ENCODE measurements at places on chromosomes 2 and 18.

GRCh38 chr2:80080957-80081356, 223.6 kb downstream of the LRRTM1 start:
- no peak for DNase-seq

- DNase-seq, result no peak
Measured at GRCh38 chr18:21453511-21453901, 147.0 kb downstream of the ESCO1 start.

- no peak for DNase-seq
Measured at GRCh38 chr2:211930331-211930730, 608.3 kb downstream of the ERBB4 start.

GRCh38 chr2:144452989-144453336, 67.0 kb downstream of the ZEB2 start:
- no peak for DNase-seq

- no peak for DNase-seq
Measured at GRCh38 chr2:136251197-136251884, 133.4 kb upstream of the CXCR4 start.

GRCh38 chr2:150900913-150901312, 360.8 kb downstream of the RBM43 start:
- no peak for DNase-seq

- DNase-seq, result no peak
Measured at GRCh38 chr2:159098361-159098760, 129.9 kb downstream of the TANC1 start.

DNA sequence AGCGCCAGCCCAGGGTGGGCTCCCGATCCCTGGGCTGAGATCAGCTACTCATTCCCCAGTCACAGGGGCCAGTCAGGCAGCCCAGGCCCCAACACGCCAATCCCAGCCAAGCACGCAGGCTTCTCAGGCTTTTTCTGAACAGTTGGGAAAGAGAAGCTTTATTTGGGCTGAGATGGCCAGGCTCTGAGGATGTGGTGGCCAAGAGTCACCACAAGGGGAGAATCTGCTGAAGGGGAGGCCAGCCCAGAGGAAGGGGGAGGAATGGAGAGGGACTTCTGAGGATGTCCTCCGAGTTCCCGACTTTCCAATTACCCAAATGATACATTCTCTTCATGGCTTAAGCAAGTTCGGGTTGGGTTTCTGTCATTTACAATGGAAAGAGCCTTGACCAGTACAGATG, 2.8 kb upstream of the DIPK1C start:
- DNase-seq, result no peak

DNA sequence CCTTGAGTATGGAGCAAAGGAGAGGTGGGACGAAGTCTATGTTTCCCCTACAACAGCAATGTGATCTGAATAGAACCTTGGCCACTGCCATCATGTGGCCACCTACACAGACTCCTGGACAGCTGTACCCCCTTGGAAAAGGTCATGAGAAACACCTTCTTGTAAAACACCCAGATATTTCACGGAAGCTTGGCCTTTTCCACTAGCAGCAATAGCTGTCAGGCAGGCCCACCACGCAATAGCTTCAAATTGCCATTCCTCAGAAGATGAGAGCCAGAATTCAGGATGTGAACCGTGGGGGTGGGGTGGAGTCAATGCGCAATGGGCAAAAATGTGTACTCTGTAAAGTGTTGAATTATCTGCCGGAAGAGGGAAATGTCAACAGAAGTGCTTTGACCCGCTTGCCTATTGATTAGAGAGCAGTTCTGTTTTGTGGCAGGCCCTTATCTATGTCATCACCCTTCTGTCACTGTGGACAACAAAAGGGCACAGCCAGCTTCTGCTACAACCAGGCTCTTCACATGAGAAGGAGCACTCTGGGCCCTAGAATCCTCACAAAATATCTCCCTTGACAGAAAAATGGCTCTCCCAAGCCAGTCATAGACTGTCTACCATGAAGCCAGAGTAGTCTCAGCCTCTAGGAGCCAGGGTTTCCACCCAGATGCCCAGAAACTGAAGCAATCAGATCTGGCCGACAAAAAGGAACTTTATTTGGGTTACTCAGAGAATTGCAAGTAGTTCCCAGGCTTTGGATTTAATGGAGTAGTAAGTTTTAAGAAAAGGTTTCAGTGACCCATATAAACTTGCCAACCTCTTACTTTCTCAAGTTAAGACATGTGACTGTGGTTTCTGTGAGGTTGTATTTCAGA, 9.5 kb downstream of the INPP1 start:
- DNase-seq, result no peak

- DNase-seq, result no peak
Measured at GRCh38 chr2:178863856-178864620, 56.8 kb upstream of the TTN start.

GRCh38 chr18:13433685-13434084, 215.1 kb downstream of the LDLRAD4 start:
- DNase-seq, result no peak

- DNase-seq, result no peak
Measured at GRCh38 chr18:44840058-44840790, 159.5 kb downstream of the SETBP1 start.

- no peak for DNase-seq
Measured at GRCh38 chr18:49709347-49709690, 104.0 kb downstream of the ACAA2 start.

GRCh38 chr2:8564475-8564874, 117.4 kb upstream of the ID2 start:
- no peak for DNase-seq

GRCh38 chr2:218217360-218218267, 625 bp downstream of the ARPC2 start:
- DNase-seq, result peak; percentile 46

DNA sequence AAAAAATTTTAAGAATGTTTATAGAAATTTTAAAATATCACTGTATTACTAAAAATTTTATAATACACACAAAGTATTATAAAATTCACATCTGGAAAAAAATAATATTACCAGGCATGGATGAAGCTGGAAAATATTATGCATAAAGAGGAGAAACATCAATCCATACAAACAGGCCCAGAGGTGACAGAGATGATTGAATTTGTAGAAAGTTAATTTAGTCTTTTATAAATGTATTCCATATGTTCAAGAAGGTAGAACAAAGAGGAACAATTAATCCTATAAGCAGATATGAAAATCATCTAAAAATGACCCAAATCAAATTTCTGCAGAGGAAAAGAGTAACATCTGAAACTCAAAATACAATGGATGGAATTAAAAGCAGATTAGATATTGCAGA, 605.2 kb upstream of the CELF4 start:
- no peak for DNase-seq

GRCh38 chr2:43559391-43560230, 36.2 kb downstream of the THADA start:
- no peak for DNase-seq

- no peak for DNase-seq
Measured at GRCh38 chr2:238140040-238140439, 1.6 kb downstream of the KLHL30 start.

GRCh38 chr2:46544581-46544980, 65.2 kb downstream of the TMEM247 start:
- no peak for DNase-seq

DNA sequence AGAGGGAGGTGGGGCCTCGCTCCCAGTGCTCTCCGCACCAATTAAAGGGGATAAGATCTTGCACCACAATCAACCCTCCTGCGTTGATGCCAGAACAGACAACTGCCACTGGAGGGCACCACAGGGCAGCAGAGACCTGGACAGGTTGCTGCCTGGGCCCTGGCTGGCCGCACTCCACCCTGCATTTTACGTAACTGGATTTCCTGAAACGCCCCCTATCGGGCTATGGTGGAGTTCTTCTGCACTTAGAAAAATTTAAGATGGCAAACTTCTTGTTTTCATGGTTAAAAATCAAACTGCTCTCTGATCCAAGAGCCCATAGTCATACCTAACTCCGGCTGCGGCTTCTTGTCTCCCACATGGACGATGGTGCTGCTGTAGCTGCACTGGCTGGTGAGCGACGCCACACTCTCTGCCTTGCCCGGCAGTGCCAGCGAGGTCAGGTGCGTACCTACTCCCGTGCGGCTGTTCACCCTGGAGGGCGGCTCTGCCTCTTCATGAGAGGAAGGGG, 16.8 kb upstream of the HES6 start:
- DNase-seq, result peak; percentile 62

- no peak for DNase-seq
Measured at GRCh38 chr2:112783187-112783714, 1.0 kb downstream of the IL1A start.

- no peak for DNase-seq
Measured at GRCh38 chr2:147789287-147789686, 55.5 kb upstream of the ACVR2A start.

GRCh38 chr2:112257575-112257974, 2.7 kb upstream of the ZC3H8 start:
- no peak for DNase-seq

- DNase-seq, result no peak
Measured at GRCh38 chr18:12373116-12373770, 3.8 kb downstream of the AFG3L2 start.

DNA sequence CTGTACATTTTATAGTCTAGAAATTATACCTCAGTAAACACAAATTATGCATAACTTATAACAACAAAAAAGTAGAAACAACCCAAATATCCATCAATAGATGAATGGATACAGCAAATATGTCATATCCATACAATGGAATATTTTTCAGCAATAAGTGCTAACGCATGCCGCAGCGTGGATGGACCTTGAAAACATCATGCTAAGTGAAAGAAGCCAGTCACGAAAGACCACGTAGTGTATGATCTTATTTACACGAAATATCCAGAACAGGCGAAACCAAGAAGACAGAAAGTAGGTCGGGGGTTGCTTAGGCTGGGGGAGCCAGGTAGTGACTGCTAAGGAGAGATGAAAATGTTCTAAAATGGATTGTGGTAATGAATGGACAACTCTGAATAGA, 167.1 kb upstream of the MYCN start:
- DNase-seq, result no peak

DNA sequence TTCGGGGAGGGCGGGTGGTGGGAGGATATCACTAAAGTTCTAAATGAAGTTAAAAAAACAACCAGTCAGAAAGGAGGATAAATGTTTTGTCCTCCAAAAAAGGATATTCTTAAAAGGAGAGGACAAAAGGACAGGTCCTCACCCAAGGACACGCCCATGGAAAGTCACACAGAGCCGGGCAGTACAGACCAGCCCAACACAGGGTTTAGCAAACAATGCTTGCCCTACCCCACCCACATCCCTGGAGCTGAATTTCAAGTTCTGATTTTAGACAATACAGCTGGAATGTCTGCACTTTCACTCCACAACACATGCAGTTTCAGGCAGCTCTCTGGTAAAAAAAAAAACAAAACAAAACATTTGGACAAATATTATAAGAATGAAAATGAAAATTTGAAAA, 67.9 kb downstream of the SLC9A4 start:
- DNase-seq, result no peak

DNA sequence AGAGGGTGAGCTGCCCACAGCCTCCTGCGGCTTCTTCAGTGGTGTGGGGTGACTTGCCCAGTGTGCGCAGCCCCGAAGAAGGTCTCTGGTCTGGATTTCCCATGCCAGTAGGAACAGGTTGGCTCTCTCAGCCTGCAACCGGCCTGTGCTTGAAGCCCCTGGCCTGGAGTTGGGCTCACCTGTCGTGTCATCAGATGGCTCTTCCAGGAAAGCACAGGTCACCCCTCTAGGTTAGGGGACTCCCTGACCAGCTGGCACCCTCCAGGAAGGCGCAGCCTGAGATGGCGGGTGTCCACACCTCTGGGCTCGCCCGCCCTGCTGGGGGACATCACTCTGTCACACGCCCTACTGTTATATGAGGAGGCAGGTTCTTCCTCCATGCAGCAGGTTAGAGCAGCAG, 179.8 kb downstream of the SEPTIN10 start:
- no peak for DNase-seq

DNA sequence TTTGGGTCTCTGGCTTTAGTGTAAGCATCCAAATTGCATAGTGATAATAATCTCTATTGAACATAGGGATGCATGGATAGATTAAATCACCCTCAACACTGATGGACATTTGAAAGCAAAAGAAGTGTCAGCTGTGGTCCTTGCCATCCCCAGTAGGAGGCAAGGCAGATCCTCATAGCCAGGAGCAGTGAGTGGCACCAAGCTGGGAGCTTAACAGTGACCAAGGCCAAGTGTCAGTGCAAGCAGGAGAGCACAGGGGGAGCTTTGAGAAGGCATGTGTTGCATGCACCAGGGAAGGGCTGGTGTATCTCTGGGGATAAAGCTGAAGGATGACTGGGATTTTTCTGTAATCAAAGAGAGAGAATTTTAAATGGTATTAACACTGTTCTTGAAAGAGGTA, 14.7 kb downstream of the SLC14A1 start:
- no peak for DNase-seq

DNA sequence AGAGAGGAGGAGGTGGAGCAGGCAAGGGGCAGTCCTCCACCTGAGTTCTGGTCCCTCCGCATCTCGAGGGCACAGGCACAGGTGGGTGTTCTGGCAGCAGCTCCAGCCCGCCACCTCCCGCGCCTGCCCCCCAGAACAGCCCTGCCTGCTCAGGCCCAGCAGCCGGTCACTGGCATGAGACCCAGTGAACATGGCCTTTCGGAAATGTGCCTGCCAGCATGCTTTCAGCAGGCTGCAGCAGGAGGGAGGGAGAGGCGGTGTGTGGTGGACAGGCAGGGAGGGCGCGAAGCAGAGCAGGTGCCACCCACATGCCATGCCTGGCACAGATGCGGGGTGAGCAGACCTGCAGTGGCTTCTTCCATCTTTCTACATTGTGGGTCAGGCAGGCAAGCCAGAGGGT, 3.4 kb upstream of the OR6B3 start:
- DNase-seq, result no peak

- DNase-seq, result no peak
Measured at GRCh38 chr18:9907867-9908266, 5.9 kb upstream of the VAPA start.

GRCh38 chr2:200099256-200099655, 143.9 kb downstream of the MAIP1 start:
- no peak for DNase-seq

GRCh38 chr2:198116756-198117155, 312.4 kb downstream of the PLCL1 start:
- DNase-seq, result no peak

- peak; percentile 80 for DNase-seq
Measured at GRCh38 chr2:236968101-236968879, 117.4 kb upstream of the COPS8 start.

DNA sequence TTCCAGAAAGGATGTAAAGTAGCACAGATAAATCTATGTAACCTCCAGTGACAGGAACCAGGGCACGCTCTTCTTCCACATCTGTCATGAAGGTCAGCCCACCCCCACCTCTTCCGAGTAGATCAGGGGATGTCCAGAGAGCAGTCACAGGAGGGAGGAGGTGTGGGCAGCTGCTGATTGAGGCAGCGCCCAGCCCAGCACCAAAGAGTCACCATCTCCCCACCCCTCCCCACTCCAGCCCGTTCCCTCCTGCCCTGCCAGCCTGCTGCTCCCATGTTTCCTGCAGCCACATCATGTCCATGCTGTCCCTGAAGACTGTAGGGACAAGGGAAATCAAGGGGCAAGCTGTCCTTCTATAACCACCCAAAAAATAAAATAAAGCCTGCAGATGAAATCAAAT, 269.8 kb downstream of the BCL11A start:
- no peak for DNase-seq
